Thoracic aorta (tissue), 2 donors: ENCODE measurements at places on chromosomes 1 and 21. TPM values are rescaled to one million over a fixed set of nuclear protein-coding genes. Genes with fewer than 3 reads are reported as not detected.

DNA sequence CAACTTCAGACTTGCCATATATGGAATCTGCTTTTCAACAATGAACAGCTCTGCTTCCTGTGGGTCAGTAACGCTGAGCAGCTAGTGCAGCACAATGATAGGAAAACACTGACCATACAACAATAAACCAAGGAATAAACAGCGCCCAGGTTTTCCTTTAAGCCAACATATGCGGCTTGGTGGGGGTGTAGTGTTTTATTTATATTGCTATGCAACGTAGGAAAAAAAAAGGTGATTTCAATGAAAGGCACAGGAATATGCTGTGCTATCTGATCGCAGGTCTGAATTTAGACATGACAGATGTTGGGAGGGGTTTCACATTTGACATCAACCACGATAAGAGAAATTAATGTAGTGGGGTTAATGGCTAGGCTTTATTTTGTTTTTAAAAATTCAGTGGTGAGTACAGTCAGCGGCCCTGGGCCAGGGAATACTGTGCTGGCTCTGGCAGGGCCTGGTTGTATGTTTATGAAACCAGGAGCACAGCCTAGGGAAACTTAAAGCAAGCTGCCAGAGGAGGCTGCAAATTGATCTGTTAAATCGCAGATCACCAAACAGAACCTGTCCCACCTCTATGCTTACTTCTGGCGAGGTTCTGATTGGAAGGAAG lies 4.3 kb downstream of the TSPAN2 start:
- H3K36me3 ChIP-seq: no peaks in the 10 kb centered on the region
- H3K4me3 ChIP-seq: peak overlapping the region; percentile 33
- peaks cover 23% of the 10 kb centered on the region for H3K4me1 ChIP-seq
- DNase-seq: no peak
- H3K27me3 ChIP-seq: no peaks in the 10 kb centered on the region

GRCh38 chr1:17409391-17409811 lies 30.1 kb downstream of the RCC2 start:
- no peak overlapping the region for H3K27ac ChIP-seq
- H3K36me3 ChIP-seq: peaks cover 39% of the 10 kb centered on the region

DNA sequence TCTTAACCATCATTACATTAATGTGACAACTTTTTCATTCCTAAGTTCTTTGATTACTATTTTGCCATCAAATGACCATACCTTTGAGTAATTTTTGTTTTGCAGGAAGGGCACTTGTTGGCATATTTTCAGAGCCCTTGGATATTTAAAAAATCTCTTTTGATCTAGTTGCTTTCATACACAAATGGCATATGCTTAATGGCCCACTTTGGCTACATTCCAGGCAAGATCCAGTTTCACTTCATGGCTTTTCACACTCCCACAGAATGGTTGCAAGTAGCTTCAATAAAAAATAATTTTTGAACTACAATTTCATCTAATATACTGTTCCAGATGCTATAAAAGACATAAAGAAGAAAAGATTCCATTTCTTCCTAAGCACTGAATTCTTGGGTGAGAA lies 18.1 kb downstream of the ADAM30 start:
- H3K4me3 ChIP-seq: no peak overlapping the region
- H3K27ac ChIP-seq: no peak overlapping the region
- no peak for DNase-seq
- no peaks in the 10 kb centered on the region for H3K4me1 ChIP-seq

DNA sequence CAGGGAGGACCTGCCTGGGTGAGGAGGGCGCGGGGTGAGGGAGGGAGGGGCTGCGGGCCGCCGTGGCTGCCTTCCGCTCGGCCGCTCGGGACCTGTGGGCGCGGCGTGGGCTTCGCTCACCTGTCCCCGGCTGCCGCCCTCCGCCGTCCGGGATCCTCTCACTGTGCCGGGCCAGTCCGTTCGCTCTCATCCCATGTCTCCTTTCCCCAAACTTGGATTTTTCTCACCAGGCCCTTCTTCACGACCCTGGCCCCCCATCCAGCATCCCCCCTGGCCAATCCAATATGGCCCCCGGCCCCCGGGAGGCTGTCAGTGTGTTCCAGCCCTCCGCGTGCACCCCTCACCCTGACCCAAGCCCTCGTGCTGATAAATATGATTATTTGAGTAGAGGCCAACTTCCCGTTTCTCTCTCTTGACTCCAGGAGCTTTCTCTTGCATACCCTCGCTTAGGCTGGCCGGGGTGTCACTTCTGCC lies 362 bp downstream of the ZBTB48 start:
- peaks cover 16% of the 10 kb centered on the region for H3K4me1 ChIP-seq
- peak overlapping the region; percentile 93 for H3K4me3 ChIP-seq
- H3K27ac ChIP-seq: peak overlapping the region; percentile 91
- H3K27me3 ChIP-seq: no peaks in the 10 kb centered on the region

- no peaks in the 10 kb centered on the region for H3K27me3 ChIP-seq
- peaks cover 2% of the 10 kb centered on the region for H3K4me1 ChIP-seq
- H3K4me3 ChIP-seq: no peak overlapping the region
- H3K36me3 ChIP-seq: peaks cover 23% of the 10 kb centered on the region
- DNase-seq: no peak
Observed at GRCh38 chr1:43954036-43954435, 7.3 kb downstream of the IPO13 start.

- H3K27me3 ChIP-seq: no peaks in the 10 kb centered on the region
- no peak for DNase-seq
- peak overlapping the region; percentile 72 for H3K27ac ChIP-seq
- no peaks in the 10 kb centered on the region for H3K36me3 ChIP-seq
- H3K4me1 ChIP-seq: peaks cover 61% of the 10 kb centered on the region
Observed at GRCh38 chr21:38984982-38985567, 179.3 kb downstream of the ETS2 start.

DNA sequence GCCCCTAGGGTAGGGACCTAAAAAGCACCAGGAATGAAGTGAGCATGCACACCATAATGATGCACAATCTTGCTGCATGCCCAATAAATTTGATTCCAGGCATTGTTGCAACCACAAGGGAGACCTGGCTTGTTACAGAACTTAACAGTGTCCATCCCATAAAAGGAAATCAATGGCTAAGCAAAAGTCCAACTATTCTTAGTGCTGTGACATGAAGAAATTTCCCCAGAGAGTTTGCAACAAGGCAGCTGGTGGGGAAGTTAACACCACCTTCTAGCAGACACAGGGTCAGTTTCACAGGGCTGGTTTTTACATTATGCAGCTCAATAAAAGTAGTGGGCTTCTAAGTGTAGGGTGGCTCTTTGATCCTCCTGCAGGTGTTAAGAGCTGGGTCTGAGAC lies 221.1 kb downstream of the KCNJ6 start:
- no peaks in the 10 kb centered on the region for H3K27me3 ChIP-seq
- no peaks in the 10 kb centered on the region for H3K36me3 ChIP-seq
- H3K4me3 ChIP-seq: no peak overlapping the region
- no peak overlapping the region for H3K27ac ChIP-seq
- H3K4me1 ChIP-seq: peaks cover 18% of the 10 kb centered on the region

DNA sequence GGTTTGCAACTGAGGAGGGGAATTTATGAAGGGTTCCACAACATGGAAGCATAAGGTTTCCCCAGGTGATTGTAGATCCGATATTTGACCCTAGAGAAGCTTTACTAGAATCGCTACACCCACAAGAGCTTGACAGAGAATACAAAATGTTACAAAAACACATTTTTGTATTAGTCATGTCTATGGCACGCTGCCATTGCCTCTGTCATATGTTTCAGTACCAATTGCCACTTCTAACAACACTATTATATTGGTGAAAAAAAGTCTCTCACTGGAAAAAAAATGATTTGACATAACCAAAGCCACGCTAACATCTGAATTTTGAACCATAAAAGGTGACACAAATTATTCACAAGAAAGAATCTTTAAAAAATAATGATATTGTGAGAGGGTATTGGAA lies 214.5 kb downstream of the KCNT2 start:
- peaks cover 4% of the 10 kb centered on the region for H3K4me1 ChIP-seq
- H3K36me3 ChIP-seq: no peaks in the 10 kb centered on the region
- no peaks in the 10 kb centered on the region for H3K27me3 ChIP-seq

- no peaks in the 10 kb centered on the region for H3K27me3 ChIP-seq
- no peaks in the 10 kb centered on the region for H3K36me3 ChIP-seq
- no peak overlapping the region for H3K4me3 ChIP-seq
- DNase-seq: no peak
- H3K27ac ChIP-seq: no peak overlapping the region
- no peaks in the 10 kb centered on the region for H3K4me1 ChIP-seq
Observed at GRCh38 chr1:231616667-231617066, 9.9 kb upstream of the DISC1 start.

DNA sequence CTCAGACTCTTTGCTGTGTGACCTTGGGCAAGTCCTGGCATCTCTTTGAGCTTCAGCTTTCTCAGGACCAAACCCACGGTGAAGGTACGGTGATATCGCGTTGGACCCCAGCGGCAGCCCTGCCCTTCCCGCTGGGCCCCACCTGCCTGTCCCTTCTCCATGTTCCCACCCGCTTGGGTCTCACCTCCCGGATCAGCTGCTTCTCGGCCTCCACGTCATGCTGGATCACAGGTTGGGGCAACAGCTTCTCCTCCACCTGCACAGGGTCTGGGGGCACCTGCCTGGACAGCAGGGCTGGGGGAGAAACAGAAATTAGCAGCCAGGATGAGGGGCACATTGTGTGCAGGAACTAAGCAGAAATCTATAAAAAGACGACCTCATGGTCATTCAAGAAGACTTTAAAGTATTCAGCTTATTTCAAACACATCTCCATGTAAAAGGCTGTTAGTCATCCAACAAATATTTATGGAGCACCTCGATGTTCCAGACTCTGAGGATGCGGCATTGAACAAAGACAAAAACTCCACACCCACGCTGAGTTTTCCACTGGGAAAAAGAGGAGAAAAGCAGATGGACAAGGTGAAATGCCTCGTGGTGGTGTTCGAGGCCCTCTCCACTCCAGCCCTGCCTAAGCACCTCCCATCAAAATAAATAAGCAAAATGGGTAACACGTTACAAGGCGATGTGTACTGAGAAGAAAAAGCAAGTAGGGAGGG lies 19.5 kb downstream of the KIF17 start:
- H3K27me3 ChIP-seq: no peaks in the 10 kb centered on the region
- no peak for DNase-seq
- H3K36me3 ChIP-seq: no peaks in the 10 kb centered on the region
- no peak overlapping the region for H3K27ac ChIP-seq
- peaks cover 5% of the 10 kb centered on the region for H3K4me1 ChIP-seq
- no peak overlapping the region for H3K4me3 ChIP-seq

GRCh38 chr1:35532497-35533223 lies 24.5 kb downstream of the KIAA0319L start:
- no peaks in the 10 kb centered on the region for H3K27me3 ChIP-seq
- H3K4me1 ChIP-seq: peaks cover 13% of the 10 kb centered on the region
- no peak for DNase-seq
- peak overlapping the region; percentile 42 for H3K27ac ChIP-seq
- no peaks in the 10 kb centered on the region for H3K36me3 ChIP-seq
- H3K4me3 ChIP-seq: no peak overlapping the region

GRCh38 chr1:38431535-38432376 lies 385.2 kb upstream of the POU3F1 start:
- H3K4me3 ChIP-seq: no peak overlapping the region
- H3K36me3 ChIP-seq: no peaks in the 10 kb centered on the region
- no peak overlapping the region for H3K27ac ChIP-seq
- DNase-seq: no peak
- no peaks in the 10 kb centered on the region for H3K27me3 ChIP-seq
- H3K4me1 ChIP-seq: no peaks in the 10 kb centered on the region

DNA sequence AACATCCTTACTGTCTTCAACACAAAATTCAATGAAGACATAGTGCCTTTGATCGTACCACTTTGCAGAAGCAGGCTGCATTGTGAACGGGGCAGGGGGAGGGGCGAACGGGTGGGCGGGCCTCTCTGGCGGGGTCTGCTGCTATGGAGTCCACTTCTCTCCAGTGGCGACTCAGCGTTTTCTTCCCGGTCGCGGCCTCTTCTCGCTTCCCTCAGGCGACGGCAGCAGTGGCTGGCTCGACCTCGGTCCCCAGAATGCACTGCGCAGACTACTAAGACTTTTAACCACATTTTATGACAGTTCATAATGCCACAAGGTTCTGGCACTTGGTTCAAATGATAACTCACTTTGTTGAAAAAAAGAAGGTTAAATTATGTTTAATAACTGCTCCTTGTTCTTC lies 21.2 kb downstream of the GBP2 start:
- peaks cover 35% of the 10 kb centered on the region for H3K36me3 ChIP-seq
- no peaks in the 10 kb centered on the region for H3K27me3 ChIP-seq
- no peak overlapping the region for H3K4me3 ChIP-seq
- H3K27ac ChIP-seq: no peak overlapping the region
- H3K4me1 ChIP-seq: no peaks in the 10 kb centered on the region

- no peak overlapping the region for H3K27ac ChIP-seq
- H3K36me3 ChIP-seq: no peaks in the 10 kb centered on the region
- no peak for DNase-seq
- no peak overlapping the region for H3K4me3 ChIP-seq
- no peaks in the 10 kb centered on the region for H3K27me3 ChIP-seq
Observed at GRCh38 chr1:21469581-21469980, 29.6 kb downstream of the NBPF3 start.

DNA sequence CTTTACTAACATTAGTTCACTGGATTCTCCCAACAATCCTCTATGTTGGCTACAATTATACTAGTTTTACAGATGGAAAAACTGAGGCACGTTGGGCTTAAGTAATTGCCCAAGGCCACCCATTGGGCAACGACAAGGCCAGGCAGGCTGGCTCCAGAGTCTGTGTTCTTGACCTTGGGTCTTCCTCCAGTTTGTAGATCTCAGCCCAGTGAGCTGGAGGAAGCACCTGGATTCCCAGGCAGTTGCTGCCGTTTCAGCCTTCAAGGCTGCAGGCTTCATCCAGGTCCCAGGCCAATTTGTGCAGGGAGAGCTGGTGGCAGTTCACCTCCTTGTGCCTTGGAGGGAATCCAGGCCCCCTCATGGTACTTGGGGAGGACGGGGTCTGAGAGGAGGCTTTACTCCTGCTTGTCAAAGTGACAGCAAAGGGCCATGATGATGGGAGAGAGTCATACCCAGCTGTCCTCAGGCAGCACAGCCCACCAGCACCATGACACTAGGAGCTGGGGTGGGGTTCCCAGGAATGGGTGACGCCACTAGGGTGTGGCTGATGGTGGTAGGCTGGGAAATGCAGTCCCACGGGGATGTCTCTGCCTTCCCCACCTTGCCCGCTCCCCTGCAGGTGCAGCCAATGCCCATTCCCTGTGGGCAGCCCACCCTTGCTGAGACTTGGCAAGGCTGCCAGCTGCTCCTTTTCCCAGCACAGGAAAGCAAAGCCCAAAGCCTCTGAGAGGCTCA lies 27.1 kb downstream of the PKP1 start:
- no peaks in the 10 kb centered on the region for H3K4me1 ChIP-seq
- H3K27me3 ChIP-seq: no peaks in the 10 kb centered on the region
- no peak overlapping the region for H3K4me3 ChIP-seq
- no peak overlapping the region for H3K27ac ChIP-seq
- DNase-seq: no peak

GRCh38 chr1:227901906-227902640 lies 45.7 kb downstream of the WNT9A start:
- no peaks in the 10 kb centered on the region for H3K36me3 ChIP-seq
- H3K4me3 ChIP-seq: no peak overlapping the region
- H3K4me1 ChIP-seq: no peaks in the 10 kb centered on the region
- no peak for DNase-seq
- H3K27ac ChIP-seq: no peak overlapping the region

KCNK1 gene
- total RNA-seq: 6.2 TPM

EXTL1 gene
- total RNA-seq: 1.6 TPM

LRRC53 gene
- not detected for total RNA-seq

OLFML2B gene
- total RNA-seq: 32.2 TPM

SLAMF8 gene
- 9.9 TPM for total RNA-seq
